ENCODE measurements at places on chromosomes 4 and X. TPM values are rescaled to one million over a fixed set of nuclear protein-coding genes. Genes with fewer than 3 reads are reported as not detected.
A peak's percentile ranks its signal among the peaks of the same experiment; 100 is the strongest.

The POU3F4 gene
- total RNA-seq: not detected

GRCh38 chr4:163161536-163162205 is 5.0 kb downstream of the NAF1 start:
- no peak for DNase-seq

- no peak for DNase-seq
Measured at GRCh38 chr4:39976945-39977488, 694 bp downstream of the PDS5A start.

The CTSO gene
- 5.8 TPM for total RNA-seq

- DNase-seq: no peak
Measured at GRCh38 chrX:153867139-153867538, 18.8 kb downstream of the L1CAM start.

GRCh38 chrX:121160987-121161386 is 113.6 kb downstream of the GLUD2 start:
- DNase-seq: no peak

GRCh38 chr4:25085671-25086070 is 54.9 kb upstream of the LGI2 start:
- peak; percentile 22 for DNase-seq

DNA sequence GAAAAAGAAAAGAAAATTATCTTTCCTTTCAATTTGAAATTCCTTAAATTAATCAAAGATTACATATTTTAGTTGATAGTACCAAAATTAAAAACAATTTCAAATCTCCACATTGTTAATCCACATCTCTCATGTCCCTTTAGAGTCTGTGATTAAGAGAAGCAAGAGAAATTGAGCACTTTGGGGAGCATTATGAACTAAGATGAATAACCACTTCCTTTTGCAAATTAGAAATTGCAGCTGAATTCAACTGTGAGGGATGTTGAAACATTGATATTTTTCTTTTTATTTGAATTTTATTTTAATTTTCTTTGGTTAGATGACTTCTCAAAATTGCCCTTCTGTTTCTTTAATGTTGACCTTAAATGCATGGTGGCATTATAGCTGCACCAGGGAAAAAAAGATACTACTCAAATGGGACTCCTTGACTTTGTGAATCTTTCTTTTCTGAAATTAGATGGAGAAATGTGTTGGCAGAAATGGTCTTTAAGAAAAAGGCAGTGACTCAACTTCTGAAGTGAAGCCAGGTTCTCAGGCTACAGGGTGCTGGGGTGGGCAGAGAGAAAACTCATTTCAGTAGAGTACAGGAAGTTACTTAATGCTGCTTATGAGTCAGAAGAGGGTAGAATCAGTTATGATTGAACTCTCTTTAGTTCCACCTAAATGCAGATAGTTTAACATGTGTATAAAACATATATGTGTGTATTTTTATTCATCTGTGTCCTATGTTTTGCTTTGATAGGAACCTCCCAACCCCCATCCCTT is 92.0 kb upstream of the TNIP3 start:
- no peak for DNase-seq

DNA sequence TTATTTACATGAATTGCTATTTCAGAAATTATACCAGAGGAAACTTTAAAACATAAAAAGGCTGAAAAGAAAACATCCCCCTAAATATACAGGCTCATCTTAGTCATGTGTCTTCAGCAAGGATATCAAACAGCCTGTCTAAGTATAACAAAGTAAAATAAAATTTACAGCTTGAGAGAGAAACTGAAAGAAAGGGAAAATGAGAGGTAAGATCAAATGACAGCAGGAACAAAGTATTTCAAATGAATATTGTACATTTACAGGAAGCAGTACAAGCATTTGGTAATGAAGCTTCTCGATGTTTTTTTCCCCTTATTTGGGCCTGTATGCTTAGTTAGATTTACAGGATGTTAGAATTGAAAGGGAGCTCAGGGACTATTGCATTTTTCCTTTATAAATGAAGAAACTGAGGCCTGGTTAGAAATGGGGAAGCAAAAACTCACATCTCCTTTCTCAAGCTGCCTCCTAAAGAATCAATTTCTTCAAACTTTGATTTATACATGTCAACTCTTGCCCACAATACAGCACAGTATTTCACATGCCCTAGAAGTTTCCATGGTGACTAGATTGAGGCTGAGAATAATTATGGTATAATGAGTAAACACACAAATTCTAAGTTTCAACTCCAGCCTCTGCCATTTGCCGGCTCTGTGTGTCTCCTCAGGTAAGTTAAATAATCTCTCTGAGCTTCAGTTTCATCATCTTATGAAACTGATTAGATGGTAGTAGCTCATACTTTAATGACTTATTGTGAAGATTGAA is 29.3 kb downstream of the DAPP1 start:
- no peak for DNase-seq

DNA sequence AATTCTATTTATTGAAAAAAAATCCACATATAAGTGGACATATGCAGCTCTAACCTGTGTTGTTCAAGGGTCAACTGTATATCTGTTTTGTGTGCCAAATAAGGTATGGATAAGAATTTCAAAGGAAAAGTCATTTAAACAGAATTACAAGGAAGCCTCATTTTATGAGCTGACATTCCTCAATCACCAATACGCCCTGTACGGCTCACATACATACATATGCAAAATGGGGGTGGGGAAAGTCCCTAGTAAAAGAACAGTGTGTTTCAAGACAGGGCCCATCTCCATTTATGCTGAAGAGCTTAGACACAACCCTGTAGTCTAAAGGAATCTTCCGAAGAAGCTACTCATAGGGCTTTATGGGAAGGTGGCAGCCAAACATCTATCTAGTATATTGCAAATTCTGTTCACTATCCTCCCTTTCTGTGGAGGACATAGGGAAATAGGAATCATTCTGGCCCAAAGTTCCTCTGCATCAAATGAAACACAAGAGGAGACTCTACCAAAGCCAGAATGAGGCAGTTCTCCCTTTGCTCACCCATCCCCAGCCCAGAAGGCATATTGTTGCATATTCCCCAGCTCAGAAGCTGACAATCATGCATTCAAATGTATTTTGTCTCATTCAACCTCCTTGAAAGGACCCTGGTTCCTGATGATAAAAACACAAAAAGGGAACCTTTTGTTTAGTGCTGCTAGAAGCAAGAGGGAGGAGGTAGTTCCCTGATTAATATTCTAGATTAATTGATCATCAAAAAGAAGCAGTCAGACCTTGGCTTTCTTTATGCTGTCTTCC is 13.7 kb upstream of the ZBTB33 start:
- no peak for DNase-seq

DNA sequence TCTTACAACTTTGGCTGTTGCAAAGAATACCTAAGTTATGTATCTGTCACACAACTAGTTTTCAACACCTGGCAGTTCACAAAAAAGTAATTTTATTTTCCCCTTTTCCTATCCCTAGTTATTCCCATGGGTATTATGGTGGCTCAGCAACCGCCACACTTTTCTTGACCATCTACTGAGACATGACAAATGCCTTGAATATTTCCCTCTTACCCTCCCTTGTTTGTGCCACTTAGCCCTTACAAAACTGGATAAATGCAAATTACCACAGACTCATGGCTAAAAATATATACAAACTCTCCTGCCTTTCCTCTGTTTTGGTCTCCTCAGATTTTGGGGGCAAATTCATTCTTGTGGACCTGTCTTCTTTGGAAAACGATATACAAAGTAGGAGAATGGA is 72.1 kb downstream of the AMOT start:
- no peak for DNase-seq

The CCNB3 gene
- total RNA-seq: 0.71 TPM

Measured in left ventricle myocardium inferior (tissue), 1 donor.